Naive thymus-derived CD4-positive, alpha-beta T cell (primary cell): ENCODE measurements at places on chromosomes 1 and 21.
A peak's percentile ranks its signal among the peaks of the same experiment; 100 is the strongest.

GRCh38 chr1:28718586-28719331 is 18.0 kb upstream of the YTHDF2 start:
- no peak for DNase-seq

DNA sequence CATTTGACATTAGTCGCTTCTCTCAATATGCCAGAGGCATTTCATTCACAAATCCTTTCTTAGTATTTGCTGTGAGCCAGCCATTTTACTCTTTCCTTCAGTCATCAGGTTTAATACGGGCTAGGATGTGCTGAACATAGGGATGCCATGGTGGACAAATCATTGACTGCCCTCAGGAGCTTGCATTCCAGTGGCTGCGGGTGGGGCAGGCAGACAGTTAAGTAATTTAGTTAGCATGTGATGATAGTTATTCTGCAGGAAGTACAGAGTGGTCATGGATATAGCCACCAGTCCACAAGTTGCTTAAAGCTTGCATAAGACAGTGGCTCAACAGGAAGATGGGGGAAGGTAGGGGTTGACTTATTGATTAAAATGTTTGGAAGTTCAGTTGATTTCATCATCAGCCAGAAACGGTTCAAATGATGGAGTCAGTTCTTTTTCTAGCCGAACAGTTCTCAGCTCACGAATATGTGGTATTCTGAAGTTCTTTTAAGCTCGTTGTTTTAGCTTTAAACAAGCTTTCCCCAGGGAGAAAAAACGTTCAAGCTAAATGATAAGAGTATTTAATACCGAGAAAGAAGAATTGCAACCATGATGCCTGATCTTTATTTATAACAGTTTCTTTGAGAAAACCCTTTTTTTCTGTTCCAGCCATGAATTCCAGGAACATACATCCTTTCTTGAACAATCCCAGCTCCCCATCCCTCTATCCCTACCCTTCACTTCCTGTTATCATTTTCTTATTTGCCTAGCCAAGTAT is 1.4 kb downstream of the SLC22A15 start:
- DNase-seq = no peak

GRCh38 chr1:162003061-162003829 is 20.4 kb downstream of the OLFML2B start:
- no peak for DNase-seq

GRCh38 chr1:224045556-224045955 is 68.4 kb upstream of the FBXO28 start:
- no peak for DNase-seq

- DNase-seq = no peak
Measured at GRCh38 chr1:192256674-192257334, 60.0 kb upstream of the RGS21 start.

GRCh38 chr1:233078396-233078795 is 128.0 kb downstream of the NTPCR start:
- DNase-seq = no peak

- DNase-seq = no peak
Measured at GRCh38 chr1:155003227-155003765, 694 bp downstream of the ZBTB7B start.

GRCh38 chr1:12649971-12650421 is 6.1 kb downstream of the AADACL4 start:
- no peak for DNase-seq

GRCh38 chr1:114033216-114033706 is 54.0 kb downstream of the OLFML3 start:
- DNase-seq = no peak

DNA sequence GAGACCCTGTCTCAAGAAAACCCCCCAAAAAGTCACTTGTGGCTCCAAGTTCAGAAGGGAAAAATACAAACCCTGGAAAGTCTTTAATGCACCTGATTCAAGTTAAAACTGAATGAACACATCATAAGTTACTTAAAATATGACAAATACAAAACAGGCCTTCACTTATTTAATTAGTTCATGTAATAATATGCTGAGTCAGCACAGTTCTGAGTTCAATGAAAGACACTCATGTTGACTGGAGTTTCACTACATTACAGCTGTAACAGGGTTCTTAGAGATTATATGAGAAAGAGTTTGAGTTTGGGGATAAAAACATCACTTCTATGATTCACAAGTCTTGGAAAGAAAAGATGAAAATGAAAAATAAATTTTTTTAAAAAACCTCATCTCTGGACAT is 51.0 kb downstream of the DEGS1 start:
- DNase-seq = no peak

DNA sequence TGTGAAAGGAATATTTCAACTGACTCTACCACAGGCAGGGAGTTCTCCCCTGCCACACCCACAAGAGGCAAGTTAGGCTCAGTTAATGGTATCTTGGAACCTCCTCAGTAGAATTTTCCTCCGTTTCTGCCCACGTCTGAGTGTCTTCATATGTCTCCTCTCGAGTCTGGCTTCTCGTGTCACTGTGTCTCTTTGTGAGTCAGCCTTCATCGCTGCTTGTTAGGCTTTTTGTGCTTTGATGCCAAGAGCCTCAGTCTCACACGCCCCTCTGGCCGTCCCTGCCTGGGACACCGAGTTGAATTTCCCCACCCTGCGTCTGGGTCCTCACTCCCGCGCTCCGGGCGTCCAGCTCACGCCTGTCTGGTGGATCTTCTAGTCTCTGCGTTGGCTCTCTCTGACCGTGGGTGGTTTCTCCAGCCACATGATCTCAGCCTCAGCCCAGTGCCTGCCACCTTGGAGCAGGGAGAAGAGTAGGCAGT is 125.7 kb upstream of the GADD45A start:
- DNase-seq = no peak

GRCh38 chr1:176141449-176141848 is 65.6 kb downstream of the COP1 start:
- no peak for DNase-seq

GRCh38 chr1:38055398-38055797 is 8.8 kb upstream of the POU3F1 start:
- no peak for DNase-seq

DNA sequence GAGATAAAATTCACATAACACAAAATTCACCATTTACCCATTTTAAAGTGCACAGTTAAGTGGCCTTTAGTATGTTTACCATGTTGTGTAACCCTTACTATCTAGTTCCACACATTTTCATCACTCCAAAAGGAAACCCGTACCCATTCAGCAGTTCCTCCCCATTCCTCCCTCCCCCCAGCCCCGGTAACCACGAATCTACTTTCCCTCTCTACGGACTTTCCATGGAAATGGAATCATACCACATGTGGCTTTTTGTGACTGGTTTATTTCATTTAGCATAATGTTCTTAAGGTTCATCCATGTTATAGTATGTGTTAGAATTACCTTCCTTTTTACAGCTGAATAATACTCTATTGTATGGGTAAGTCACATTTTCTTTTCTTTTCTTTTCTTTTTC is 10.9 kb downstream of the DOP1B start:
- no peak for DNase-seq

GRCh38 chr1:119531606-119532323 is 24.8 kb downstream of the HSD3B1 start:
- DNase-seq = no peak

- peak; percentile 84 for DNase-seq
Measured at GRCh38 chr21:38306433-38307141, 49.8 kb downstream of the KCNJ15 start.
